T-helper 1 cell (primary cell): ENCODE measurements at places on chromosomes 7 and 10.

DNA sequence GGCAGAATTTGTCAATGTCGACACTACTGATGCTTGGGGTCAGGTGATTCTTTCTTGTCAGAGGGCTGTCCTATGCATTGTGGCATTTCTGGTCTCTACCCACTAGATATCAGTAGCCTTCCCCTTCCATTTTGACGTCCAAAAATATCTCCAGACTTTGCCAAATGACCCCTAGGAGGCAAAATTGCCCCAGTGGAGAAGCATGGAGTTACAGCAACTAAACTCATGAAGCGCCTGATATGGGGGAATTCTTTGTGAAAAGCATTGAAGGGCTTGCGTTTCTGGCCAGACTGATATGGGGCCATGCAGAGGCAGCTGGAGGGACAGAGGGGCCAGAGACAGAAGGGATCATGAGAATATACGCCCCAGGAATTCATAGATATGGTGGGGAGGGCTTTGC is 43.6 kb downstream of the ADRB1 start:
- DNase-seq: no peak

GRCh38 chr7:142878315-142878714 is 7.2 kb downstream of the TRPV6 start:
- no peak for DNase-seq

DNA sequence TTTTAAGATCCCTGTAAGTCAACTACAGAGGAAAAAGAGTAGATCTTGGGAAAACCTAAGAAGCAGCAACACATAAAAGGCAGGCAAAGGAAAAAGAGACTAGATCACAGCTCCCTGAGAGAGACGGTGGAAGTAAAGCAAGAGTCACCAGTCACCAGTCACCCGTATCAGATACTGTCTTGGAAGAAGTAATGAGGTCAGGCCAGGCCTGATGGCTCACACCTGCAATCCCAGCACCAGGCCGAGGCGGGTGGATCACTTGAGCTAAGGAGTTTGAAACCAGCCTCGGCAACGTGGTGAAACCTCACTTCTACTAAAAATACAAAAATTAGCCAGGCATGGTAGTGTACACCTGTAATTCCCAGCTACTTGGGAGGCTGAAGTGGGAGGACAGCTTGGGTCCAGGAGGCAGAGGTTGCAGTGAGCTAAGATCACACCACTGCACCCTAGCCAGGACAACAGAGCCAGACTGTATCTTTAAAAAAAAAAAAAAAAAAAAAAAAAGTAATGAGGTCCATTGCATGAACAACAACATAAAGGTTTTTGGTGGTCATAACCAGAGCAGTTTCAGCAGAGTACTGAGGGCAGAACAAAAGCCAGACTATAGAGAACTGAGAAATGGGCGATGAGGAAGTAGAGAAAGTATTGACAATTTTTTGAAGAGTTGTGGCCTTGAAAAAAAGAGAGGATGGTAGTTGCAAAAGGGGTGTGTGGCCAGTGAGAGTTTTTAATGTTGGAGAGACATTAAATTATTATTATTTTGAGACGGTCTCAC is 16.9 kb downstream of the ZNF713 start:
- DNase-seq: no peak

DNA sequence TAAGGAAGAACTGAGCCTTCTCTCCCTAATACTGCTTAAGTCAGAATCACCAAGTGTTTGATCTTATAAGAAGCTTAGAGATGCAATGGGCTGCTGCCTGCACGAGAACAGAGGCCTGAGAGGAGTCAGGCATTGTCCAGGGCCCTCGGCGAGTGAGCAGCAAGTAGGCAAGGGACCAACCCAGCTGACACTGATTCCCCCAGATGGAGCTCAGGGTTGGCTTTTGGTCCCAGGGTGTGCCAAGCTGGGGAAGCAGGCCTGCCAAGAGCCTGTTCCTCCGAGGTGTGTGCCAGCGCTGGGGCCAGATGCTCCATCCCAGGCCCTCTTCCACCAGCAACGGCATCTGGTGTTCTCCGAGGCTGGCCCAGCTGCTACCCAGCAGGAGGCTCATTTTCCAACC is 222.0 kb upstream of the ZMIZ1 start:
- DNase-seq: no peak

- no peak for DNase-seq
Measured at GRCh38 chr7:7309203-7309602, 126.9 kb downstream of the C1GALT1 start.

GRCh38 chr7:151174246-151175046 is 7.0 kb upstream of the GBX1 start:
- no peak for DNase-seq

DNA sequence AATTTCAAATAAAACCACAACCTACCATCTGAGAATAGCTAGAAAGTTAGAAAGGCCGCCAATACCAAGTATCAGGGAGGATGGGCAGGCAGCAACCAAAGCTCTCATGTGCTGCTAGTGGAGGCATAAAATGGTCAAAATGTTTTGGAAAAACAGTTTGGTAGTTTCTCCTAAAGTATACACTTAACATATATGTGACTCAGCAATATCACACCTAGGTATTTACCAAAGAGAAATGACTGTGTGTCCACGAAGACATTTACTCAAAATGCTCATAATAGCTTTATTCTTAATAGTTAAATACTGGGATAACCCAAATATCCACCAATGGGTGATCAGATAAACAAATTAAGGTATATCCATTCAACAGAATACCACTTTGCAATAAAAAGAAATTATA is 14.3 kb downstream of the RHEB start:
- no peak for DNase-seq

- no peak for DNase-seq
Measured at GRCh38 chr10:61751599-61751998, 88.9 kb downstream of the CABCOCO1 start.

- no peak for DNase-seq
Measured at GRCh38 chr7:117138495-117138894, 184.4 kb downstream of the WNT2 start.

- DNase-seq: no peak
Measured at GRCh38 chr10:98340261-98340939, 72.4 kb upstream of the LOXL4 start.

DNA sequence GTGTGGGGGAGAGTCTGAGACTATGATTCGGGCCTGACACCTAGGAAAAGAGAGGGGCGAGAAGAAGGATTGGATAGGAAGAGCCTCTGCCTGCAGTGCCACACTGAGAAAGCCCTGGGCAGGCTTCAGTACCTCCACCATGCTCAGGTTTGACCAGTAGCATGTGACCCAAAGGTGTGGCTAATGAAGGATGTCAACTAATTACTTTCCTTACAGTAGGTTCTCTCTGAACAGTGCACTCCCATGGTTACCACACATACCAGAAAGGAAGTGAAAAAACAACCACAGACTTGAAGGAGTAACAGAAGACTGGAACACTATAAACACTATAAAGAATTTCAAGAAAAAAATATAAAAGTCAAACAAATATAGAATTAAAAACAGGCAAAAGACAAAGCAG is 46.2 kb downstream of the SEM1 start:
- no peak for DNase-seq

DNA sequence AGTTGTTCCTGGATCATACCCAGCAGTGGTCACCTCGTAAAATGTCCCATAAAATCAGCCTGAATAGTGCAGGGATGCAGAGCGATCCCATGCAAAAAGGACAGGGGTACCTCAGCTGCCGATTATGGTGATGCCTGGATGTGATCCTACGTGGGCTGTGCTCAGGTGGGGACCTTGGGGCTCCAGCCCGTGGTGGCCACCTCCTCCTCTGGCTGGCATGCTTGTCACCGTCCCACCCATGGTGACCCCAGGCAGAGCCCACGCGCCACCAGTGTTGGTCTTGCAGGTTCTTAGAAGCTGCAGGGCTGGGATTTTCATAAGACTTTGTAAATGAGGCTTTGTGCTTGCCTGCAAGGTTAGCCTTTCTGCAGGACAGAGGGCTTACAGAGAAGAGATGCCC is 97.2 kb downstream of the GLRX3 start:
- no peak for DNase-seq

DNA sequence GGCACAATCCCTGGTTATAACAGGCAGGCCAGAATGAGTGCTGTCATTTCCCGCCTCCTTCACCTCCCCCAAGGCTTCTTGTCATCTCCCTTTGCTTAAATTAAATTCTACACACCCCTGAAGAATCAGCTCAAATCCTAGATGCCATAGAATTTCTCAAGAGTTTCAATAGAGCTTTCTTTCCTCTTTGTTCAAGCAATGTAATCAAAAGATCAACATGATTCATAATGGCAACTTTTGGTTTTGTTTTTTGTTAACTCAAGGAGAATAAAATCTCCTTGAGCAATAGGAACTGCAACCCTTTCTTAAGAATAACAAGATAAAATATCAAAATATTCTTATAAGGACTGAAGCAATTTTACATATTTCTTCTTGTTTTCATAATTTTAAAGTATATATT is 180.8 kb upstream of the CDK1 start:
- DNase-seq: no peak

GRCh38 chr7:42805601-42806000 is 106.3 kb downstream of the C7orf25 start:
- no peak for DNase-seq

- no peak for DNase-seq
Measured at GRCh38 chr7:118060692-118061091, 123.3 kb upstream of the LSM8 start.

DNA sequence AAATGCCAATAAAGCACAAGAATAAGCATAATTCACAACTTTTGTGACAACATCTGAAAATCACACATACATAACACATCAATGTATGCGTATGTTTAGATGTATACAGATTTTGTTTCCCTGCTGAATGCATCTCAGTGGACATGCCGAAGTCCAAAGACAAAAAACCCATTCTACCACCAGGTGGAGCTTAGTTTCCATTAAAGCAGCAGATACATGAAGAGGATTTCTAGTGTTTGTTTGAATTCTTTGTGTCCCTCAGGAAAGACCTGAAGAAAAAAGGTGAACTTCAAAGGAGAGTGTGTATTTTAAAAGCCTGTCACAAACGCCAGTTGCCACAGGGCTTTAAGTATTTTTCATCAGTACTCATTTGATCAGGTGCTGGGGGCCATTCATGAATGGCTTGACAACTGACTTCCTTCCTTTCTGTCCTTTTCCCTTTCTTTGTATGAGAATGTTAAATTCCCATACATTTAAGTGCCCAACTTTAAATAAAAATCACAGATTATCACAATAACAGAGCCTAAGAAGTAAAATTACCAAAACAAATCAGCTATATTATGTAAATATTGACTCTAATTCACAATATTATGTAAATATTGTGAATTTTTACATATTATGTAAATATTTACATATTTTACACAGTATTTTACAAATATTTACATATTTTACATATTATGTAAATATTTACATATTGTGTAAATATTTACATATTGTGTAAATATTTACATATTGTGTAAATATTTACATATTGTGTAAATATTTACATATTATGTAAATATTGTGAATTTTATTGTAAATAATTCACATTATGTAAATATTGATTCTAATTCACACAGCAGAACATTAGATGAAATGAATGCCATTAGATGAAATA is 343.0 kb downstream of the CRPPA start:
- DNase-seq: peak; percentile 2

DNA sequence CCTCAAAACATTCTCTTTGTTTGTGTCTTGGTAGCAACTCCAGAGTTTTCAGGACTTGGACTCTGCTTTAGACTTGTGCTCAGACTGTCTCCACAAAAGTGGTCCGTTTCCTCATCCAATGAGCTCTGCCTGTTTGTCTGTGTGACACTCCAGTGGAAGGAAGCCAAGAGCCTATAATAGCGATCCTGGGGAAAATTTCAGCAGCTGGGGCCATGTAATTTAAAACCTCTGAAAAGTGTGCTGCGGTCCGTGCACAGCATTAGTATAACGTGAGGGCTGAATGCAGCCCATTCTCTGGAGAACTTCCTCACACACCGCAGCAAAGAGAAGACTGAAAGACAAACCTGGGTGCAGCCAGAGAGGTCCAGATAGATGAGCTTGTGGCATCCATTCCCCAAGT is at the start of gene LRRC17:
TSS of gene LRRC17 (plus strand) at position 259 of the 400 bp plus-strand sequence. CDS start 20,914 bp downstream, outside the sequence.
- no peak for DNase-seq

DNA sequence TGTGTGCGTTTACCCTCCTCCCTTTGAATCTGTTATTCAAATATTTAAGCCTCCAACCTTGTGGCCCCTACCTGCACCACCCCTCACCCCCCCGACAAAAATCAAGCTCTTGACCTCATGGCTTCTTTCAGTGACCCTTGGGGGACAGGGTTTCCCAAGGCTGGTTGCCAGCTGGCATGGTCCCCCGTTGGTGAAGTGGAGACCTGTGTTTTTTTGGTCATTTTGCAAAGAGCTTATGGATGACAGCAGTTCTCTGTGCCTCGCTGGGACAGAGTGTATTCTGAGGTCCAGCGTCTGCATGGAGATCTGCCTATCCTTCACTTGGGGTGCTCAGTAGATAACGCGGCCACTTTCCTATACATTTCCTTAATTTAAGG is 111.0 kb downstream of the TCF7L2 start:
- DNase-seq: no peak

GRCh38 chr7:45160417-45160881 is 2.9 kb downstream of the RAMP3 start:
- no peak for DNase-seq

GRCh38 chr7:95066737-95067530 is 159.5 kb downstream of the PPP1R9A start:
- DNase-seq: no peak

GRCh38 chr10:124123156-124123555 is 29.8 kb upstream of the CHST15 start:
- no peak for DNase-seq

- no peak for DNase-seq
Measured at GRCh38 chr10:16192337-16192736, 244.5 kb upstream of the PTER start.

- DNase-seq: no peak
Measured at GRCh38 chr7:102991540-102992214, 78.9 kb downstream of the LRRC17 start.

DNA sequence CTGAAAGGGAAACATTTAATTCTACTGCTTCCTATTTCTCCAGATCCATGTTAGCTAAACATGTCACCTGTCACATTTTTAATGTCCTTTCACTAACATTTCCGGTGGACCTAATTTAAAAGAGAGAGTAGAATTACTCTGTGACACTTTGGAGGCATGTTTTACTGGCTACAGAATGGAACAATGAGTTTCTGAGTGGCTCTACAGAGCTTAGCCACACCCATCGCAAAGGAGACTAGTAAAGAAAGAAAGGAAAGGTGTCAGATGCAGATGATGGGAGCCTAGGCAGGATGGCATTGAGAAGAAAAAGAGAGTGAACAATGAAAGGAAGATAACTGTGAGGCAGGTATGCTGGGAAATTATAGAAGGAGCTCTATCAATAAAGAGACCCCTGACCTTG is 35.9 kb downstream of the NDUFB2 start:
- no peak for DNase-seq

- DNase-seq: no peak
Measured at GRCh38 chr10:24177636-24178035, 31.3 kb upstream of the KIAA1217 start.
